Stimulated activated CD8-positive, alpha-beta memory T cell treated with anti-CD3 and anti-CD28 coated beads, Interleukin-15, amount 100 ng/mL, for 24 hours (primary cell): ENCODE measurements at places on chromosomes 4 and X.

DNA sequence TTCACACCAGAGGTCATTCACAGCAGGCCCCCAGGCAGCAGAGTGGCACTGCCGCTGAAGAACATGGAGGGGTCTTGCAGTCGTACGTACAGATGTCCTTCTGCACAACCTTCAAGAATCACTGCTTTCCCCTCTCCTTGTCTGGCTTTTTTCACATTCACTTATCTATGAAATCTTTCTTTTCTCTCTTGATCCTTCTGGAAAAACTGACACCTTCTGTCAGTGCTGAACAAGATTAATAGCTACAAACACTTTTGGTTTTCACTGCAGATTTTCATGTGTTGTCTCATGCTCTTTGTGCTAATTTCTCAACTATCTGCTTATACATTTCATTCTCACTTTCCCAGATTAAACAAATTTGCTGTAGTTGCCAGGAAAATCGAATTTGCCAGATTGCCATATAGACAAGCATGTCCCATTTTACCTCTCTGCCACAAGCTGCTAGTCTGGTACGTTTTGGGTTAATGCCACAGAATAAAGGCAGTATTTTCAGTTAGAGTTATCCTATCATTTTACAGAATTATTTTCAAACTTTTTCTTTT is 83.1 kb downstream of the RPS3A start:
- DNase-seq: no peak

GRCh38 chr4:54213001-54213400 is 16.1 kb upstream of the PDGFRA start:
- DNase-seq: no peak

- DNase-seq: no peak
Measured at GRCh38 chr4:23909671-23910070, 19.8 kb upstream of the PPARGC1A start.

DNA sequence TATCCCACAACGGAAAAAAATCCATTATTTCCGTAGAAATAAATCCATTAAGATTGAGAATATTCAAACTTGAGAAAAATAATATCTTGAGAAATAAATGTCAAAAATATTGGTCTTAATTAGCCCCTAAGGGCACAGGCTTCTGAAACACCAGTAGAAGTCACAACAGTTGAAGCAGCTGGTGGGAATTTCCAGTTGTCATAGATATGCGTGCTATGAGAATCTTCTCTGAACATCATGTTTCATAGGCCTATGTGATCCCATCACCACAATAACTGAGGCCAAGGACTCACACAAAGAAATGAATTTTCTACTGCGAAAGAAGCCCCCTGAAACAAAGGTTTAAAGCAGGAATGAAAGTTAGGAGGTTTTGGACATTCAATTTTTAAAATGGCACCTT is 292.0 kb downstream of the DTHD1 start:
- DNase-seq: no peak
